ENCODE measurements at places on chromosomes 2 and 18.

- DNase-seq: no peak
Observed at GRCh38 chr2:38146275-38146906, 70.4 kb upstream of the CYP1B1 start.

DNA sequence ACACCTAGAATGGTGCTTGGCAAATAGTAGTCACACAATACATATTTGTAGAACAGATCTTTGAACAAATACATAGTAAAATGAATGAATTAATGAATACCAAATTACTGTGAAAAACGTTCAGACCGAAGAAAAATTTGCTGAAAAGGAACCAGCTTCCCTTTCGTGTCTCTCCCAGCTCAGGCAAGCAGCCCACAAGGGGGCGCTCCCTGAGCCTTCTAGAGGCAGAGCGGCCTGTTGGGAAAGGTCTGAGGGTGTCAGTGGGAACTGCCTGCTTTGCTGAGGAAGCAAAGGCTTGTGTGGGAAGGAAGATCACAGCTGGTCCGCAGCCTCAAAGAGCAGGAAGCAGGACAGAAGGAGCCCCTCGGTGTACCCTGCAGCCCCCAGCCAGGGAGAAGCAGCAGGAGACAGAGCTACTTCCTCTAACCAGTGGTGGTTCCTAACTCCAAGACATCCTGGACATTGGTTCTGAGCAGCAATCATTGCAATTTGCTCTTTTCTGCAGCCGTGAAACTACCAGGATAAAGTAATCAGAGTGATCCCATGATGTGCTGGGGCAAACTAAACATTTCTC lies 231.1 kb downstream of the ANKRD30B start:
- no peak for DNase-seq

GRCh38 chr18:50518787-50519546 lies 40.9 kb upstream of the MAPK4 start:
- DNase-seq: no peak

- DNase-seq: no peak
Observed at GRCh38 chr2:3260959-3261358, 116.7 kb downstream of the EIPR1 start.

DNA sequence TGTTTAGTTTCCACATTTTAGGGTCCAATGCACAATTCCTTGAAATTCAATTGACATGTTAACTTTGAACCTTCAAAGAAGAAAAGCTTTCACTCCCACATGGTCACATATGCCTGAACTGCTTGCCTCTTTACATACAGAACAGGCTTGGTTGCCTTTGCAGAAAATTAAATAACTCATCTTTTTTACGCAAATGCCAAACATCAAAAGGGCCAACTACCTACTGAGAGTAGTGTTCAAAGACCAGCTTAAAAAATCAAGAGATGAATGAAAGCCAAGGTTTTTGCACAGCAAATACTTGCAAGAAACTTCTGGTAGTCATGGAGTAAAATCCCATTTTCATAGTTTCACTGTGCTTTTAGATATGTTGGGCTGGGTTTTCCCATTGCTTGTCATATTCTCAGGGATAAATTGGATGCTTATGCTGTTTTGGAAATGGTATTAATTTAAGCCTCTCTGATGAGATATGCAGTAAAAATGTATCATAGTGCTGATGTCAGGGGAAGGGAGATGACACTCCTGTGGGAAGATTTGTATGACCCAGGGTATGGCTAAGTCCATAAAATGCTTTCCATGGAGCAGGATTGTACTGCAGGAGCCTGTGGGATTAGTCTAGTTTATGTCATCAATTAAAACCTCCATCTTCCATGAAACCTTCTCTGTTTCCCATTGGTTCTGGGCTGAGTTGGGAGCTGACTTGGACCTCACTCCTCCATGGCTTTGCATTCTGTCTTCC lies 60.6 kb upstream of the DARS1 start:
- DNase-seq: no peak

DNA sequence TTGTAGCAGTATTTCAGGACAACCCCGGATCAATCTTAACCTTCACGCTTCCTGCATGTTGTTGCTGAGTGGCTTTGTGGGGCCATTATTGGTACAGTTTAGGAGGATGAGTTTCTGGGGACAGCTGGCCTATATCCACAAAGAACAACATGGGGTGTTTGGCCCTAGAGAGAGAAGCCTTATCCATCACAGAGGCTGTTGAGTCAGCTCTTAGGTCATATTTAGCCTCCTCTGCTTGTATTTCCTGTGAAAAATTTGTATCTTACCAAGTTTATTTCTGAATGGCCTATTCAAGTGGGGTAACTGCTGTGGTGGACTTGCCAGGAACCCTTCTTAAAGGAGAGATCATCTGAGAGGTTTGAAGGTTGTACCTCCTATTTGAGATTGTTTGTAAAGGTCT lies 77.6 kb downstream of the MAP4K4 start:
- no peak for DNase-seq

DNA sequence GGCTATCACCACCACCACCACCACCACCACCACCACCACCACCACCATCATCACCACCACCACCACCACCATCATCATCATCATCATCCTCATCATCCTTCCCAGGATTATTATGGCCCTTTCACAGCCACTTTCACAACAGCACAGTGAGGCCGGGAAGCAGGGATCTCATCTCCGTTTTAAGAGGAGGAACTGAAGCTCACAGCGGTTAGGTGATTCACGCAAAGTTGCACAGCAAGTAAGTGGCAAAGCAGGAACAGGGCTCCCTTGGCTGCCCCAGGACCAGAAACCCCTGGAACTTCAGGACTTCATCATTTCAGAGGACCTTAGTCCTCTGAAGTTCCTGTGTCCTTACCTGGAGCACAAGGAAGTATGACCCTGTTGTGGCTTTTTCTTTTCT lies 26.8 kb downstream of the MRPL35 start:
- DNase-seq: no peak

DNA sequence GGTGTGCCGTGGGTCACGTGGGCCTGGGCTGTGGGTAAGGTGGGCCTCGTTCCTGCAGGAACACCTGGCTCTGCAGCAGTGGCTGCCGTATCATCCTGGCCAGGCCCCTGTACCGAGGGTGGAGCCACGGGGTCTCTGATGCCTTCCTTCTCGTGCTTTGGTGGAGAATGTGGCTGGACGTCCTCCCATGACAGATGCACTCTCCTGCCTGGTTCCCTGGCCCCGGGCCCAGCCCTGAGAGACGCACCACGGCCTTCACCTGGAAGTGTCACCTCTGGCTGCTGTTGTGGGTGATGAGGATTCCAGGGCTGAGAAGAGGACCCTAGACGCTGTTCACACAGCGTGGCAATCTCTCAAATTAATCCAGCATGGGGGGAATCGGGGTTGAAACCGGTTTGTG lies 49.5 kb downstream of the NFATC1 start:
- DNase-seq: no peak

DNA sequence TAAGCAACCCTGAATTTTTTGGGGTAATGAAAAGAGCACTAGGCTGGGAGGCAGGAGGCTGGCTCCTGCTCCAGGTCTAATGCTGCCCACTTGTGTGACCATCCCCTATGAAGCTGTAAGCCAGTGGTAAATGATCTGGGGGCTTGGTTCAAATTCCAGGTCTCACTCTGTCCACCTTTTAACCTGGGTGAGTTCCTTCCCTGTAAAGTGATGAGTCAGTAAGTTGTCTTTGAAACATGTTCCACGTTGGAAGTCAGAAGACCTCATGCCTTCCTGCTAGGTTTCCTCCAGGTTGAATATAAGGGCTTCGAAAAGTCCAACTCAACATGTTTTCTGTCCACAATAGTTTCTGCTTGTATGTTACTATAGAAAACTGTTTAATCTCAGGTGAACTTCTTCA lies 160.9 kb upstream of the MYT1L start:
- no peak for DNase-seq

DNA sequence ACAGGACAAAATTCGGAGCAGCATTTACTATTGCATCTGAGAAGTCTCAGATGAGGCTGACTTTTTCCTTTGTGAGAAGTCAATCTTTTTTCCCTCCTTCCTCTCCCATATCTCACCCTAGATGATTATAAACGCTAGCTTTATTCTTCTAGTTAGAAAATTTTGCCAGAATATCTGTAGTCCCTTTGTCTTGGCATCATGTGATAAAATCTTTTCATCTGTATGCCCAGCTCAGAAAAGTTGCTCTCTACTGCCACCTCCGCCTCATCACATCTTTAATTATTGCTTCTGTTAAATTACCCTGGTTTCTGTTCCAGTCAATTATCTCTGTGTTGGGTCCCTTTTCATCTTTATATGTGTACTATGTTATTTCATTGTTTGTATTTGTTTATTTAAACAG lies 210.8 kb upstream of the SLC35G4 start:
- DNase-seq: no peak

DNA sequence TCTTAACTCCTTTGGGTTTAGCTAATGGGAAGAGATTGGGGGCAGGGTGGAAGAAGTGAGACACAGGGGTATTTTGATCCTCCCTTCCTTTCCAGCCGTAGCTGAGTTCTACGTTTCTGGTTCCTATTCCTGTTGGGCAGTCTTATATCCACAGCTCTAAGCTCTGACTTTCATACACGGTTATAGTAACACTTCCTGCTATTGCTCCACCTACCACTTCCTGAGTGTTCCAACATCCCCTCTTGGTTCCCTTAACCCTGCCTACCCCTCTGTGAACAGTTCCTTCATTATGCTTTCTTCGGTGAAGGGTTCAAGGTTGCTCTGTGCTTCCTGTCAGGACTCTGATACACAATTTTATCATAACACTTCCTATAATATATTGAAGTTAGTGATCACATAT lies 205.1 kb downstream of the DNAH7 start:
- DNase-seq: no peak

- DNase-seq: no peak
Observed at GRCh38 chr2:105431367-105432043, 32.7 kb upstream of the FHL2 start.

- no peak for DNase-seq
Observed at GRCh38 chr18:76475450-76476194, 19.4 kb downstream of the ZNF516 start.

DNA sequence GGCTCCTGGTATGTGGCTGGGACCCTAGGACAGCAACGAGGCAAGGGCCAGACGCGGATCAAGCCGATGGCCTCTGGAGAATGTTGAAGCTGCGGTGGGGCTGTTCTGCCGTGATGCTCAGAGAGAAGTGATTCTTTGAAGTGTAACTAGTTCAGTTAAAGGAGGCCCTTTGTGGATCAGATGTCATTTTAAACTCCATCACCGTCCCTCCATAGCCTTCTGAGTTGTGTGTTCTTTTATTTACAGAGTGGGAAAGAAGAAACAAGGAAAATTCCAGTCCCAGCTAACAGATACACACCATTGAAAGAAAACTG lies 403 bp downstream of the PNO1 start:
- no peak for DNase-seq

DNA sequence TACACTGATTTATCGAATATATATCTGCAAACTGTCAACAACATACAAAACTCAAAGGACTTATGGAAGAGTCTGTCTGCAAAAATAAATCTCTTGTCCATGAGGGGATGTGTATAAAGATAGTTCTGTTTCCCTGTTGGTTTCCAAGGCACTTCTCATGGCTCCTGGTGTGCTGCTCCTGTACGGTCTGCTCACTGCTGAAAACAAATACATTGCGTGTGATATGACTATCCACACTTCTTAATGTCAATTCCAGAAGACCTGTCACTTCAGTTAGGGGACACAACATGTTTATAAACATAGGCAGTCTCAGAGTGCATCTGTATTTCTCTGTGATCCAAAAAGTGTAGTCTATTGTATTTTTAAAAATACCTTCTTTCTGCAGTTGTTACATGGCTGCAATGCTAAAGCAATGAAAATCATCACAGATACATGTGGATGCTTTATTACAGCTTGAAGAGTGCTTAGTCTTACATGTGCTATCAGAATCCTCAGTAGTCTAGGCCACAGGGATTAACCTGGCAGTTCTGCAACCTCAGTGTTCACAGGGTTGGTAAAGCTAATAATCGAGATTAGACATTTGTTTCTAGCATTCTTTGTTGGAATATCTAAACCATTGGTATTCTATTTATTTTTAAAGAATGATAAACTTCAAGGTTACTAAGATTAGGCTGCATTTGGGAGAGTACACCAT lies 7.8 kb downstream of the ALKAL2 start:
- DNase-seq: no peak

GRCh38 chr2:157891643-157892041 lies 15.5 kb upstream of the ACVR1 start:
- no peak for DNase-seq

DNA sequence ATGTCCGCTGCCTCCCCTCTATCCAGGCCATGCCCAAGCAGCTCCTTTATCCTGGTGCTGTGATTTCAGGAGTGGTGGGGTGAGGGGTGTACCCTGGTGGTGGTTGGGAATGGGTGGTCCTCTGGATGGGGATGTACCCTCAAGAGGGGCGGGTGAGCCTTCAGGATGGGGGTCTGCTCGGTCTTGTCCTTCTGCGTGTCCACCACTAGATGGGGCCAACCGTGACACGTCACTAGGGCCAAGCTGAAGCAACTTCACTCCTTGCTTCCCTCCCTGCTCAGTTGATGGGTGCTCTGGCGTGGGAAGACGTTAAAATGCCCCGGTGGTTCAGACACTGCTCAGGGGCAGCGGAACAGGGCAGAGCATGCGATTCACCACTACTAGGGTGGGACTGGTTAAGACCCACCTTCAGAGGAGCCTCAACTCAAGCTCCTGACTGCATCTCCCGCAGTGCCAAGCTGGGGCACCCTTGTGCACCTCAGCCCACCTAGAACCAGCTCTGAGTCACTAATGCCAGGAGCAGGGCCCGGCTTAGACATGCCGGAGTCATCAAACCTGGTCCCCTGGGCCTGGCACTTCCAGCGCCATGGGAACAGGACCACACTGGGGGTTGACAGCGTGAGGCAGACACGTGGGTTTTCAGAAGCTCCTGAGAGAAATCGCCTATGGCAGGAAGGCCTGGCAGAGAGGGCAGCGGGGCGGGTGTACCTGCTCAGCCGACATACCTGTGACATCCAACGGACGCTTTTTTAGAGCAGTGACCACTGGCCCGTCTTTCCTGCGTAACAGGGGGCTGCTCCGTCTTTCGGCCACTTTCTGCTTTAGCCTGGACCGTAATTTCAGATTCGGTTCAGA lies 256.7 kb downstream of the HDAC4 start:
- DNase-seq: no peak

GRCh38 chr2:28664120-28664842 lies 87.3 kb upstream of the PPP1CB start:
- no peak for DNase-seq

All from activated naive CD4-positive, alpha-beta T cell treated with anti-CD3 and anti-CD28 coated beads, Interleukin-2, amount 50 U/mL, for 16 hours (primary cell).